Amygdala (tissue), 56 donors: ENCODE measurements at places on chromosomes 7 and 10.

GRCh38 chr7:29405891-29406290 lies 157.7 kb upstream of the PRR15 start:
- DNase-seq = no peak

- no peak for DNase-seq
Measured at GRCh38 chr10:6607182-6607581, 27.1 kb upstream of the PRKCQ start.

- no peak for DNase-seq
Measured at GRCh38 chr10:114399576-114399975, 4.7 kb downstream of the AFAP1L2 start.

GRCh38 chr7:132221356-132221755 lies 354.9 kb downstream of the PLXNA4 start:
- DNase-seq = no peak

- no peak for DNase-seq
Measured at GRCh38 chr7:142855756-142856564, 1.1 kb downstream of the EPHB6 start.

DNA sequence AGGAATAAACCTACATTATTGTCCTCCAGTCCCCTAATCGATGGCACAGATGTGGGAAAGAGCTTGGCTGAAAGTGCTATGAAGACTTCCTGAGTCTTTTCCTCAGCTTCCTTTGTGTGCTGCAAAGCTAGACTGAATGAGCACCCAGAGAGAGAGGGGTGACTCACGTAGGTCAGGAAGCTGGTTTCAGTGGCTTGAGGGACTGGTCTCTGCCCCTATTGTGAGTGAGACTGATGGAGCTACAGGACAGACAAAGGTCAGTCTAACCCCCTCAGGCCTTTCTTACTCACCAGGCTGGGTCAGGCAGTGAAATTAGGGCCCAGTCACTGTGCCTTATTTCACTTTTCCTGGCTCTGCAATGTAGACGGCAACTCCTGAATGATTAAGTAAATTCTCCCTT lies 171.1 kb upstream of the GRB10 start:
- no peak for DNase-seq

- no peak for DNase-seq
Measured at GRCh38 chr10:650441-650851, 39.0 kb downstream of the DIP2C start.

GRCh38 chr7:45240273-45240771 lies 82.7 kb downstream of the RAMP3 start:
- no peak for DNase-seq

- no peak for DNase-seq
Measured at GRCh38 chr7:128059143-128059988, 28.1 kb upstream of the LRRC4 start.

DNA sequence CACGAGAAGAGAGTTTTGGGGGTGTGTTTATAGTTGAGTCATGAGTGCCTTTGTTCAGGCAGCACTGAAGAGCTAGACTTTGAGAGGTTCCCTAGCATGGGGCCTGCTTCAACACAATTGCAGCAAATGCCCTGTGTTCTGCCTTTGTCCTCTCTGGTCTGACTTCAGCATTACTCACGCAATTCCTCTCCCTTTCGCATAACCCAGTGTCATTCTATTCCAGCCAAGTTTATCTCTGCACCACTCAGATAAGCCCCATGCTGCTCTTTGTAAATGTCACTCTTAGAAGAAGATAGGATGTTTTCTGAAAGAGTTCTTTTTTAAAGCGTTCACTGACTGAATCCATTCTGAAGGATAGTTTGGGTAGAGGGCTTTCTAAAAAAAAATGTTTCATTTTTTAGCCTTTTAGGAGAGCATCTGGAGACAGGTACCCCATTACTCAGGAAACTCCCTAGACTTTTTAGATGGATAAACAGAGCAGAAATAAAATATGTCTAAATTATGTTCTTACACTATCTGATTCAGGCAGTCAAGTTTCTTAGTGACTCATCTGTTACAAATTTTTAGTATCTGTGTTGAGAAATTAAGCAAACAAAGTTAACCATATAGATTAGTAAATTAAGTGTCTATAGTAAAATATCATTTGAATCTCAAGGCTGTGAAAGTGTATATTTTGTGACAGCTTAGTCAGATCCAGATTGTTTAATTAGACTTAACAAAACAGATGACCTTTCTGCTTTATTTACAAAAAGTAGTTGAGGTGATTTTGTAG lies 318.5 kb downstream of the GPR158 start:
- no peak for DNase-seq

GRCh38 chr10:74521526-74521925 lies 304.9 kb upstream of the KAT6B start:
- no peak for DNase-seq

DNA sequence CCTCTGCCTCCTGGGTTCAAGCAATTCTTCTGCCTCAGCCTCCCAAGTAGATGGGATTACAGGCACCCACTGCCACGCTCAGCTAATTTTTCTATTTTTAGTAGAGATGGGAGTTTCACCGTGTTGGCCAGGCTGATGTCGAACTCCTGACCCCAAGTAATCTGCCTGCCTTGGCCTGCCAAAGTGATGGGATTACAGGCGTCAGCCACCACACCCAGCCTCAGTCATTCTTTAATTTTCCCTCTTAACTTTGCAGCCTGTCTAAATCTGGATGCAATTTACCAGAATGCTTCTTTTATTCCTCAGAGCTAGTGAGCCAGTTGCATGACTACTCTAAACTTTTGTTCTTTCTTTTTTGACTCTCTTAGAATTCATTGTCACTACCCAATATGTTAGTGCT lies 90.5 kb upstream of the CSTF2T start:
- no peak for DNase-seq

DNA sequence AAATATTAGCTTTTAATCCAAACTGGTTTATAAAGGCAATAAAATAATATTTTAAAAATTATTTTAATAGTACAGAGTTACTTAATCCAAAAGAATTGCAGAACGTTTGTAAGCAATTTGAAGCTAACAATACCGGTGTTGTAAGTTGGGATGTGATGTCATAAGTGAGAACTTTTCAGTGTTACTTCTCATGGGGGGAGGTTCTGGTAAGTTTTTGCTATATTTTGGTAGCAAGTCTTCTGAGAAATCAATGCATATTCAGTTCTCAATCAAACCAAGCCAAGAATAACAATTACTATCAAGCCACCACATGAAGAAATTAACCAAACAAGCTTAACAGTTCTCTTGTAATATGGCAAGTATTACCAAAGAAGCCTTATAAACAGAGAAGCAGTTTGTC lies 147.1 kb upstream of the ASAH2 start:
- no peak for DNase-seq

DNA sequence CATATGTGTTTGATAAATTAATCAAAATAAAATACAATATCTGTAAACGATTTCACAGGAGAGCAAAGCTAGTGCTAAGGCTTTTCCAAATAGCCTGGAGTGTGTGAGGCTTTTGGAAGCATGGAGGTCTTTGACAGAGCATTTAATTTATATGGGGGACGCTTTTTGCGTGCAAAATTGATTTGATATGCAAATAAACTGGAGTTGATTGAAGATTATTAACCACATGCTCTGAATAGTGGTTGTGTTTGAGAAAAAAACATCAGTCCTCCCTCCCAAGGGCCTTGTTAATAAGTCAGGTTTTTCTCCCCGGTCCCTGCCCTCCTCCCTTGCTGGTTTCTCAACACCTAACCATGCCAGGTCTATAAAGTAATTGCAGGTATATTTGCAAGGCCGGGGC lies 85.1 kb upstream of the FGFR2 start:
- no peak for DNase-seq

GRCh38 chr10:53479365-53479764 lies 706.8 kb upstream of the MBL2 start:
- no peak for DNase-seq

DNA sequence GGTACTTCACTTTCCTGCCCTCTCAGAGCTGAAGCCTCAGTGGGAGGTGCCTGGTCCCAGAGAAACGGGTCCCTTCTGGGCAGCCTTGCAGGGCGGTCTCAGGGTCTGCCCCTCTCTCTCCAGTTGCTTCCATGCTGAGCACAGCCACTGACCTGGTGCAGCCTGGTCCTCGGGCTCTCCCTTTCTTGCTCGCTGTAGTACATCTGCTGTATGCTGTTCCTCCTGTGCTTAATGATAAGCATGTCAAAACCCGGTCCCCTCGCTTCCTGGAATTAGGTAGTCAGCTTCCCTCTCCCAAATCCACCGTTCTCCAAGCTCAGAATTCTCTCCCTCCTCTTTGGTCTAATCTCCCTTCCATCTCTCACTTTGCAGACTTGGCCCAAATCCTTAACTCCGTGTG lies 11.0 kb upstream of the HPS1 start:
- DNase-seq = no peak

DNA sequence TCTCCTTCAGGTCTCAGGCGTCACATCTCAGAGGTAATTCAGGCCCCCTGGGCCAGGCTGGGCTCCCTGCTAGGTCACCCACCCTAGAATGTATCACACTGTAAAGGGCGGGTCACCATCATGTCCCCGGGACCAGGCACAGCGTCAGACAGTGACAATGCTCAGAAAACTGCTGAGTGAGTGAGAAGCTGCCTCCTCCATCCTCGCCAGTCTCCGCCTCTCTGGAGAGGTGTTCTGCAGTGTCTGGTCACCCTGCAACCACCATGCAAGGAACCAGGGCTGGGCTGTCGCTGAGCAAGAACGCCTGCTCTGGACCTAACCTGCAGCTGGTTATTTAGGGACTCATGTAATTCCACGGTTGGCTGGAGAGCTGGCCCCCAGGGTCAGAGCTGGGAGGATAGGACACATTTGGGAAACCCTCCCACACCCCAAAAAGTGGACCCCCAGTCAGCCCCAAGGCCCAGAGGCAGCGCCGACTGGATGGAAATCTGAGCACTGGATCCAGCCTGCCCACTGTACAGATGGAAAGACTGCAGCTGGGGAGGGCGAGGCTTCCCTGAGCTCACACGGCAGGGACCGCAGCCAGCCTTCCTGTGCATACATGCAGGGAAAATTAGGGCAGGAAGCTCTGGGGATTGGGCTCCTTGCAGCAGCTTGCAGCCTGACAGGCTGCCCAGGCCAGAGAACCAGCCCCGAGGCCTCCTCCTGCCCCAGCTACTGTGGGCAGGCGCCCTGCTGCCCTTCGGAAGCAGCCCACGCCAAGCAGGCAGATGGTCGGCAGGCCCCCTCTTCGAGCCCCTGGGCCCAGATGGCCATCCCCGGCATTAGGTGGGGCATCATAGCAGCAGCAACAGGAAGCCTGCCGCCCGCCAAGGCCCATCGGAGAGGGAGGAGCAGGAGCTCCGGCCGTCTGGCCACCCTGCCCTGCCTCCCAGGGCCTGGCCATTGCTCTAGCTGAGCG lies 105.4 kb upstream of the ZMIZ1 start:
- no peak for DNase-seq

DNA sequence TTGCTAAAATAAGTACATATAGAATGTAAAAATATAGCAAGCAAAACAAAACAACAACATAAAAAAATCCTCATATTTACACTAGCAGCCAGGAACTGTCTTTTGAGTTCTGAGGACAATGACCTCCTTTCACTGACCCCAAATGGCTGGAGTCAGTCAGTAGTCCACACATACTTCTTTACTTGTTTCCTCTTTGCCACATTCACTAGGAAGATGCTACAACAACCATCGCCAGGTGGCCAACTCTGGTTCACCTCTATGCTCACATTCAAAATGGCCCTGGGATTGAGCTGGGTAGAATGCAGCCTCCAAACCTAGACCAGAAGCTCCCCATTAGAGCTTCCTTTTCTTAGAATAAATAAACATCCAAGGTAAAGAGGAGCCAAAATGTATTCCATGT lies 356.2 kb downstream of the PLXNA4 start:
- no peak for DNase-seq

- no peak for DNase-seq
Measured at GRCh38 chr7:142408794-142409193, 150.9 kb upstream of the PRSS58 start.

DNA sequence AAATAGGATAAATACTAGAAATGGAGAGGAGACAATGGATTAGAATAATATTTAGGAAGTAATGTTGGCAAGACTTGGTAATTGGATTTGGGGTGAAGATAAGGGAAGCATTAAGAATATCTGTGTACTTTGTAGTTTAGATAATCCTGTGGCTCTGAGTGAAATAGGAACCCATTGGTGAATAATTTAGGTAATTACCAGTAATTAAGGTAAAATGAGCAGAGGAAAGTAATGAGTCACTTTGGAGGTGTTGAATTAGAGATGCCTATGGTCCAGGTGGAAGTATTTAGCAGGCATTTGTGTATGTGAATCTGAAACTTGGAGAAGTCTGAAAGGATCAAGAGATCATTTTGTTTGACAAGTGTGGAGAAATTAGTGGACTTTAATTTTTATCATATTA lies 5.7 kb downstream of the C1GALT1 start:
- no peak for DNase-seq

DNA sequence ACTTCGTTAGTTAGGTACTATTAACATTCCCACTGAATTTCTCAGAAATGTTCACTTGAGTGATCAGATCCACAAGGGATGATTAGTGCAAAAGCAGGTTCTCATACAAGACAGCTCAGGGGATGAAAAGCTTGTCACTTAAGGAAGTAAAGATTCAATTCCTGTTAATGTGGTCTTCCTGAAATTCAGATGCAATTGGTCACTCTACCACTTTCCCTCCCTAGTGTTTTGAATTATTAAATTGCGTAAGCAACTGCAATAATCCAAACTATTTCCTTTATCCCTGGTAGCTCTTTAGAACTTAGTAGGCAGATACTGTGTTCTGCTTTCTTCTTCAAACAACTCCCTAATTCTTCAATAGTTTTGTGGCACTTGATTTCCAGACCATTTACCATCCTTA lies 121.4 kb downstream of the MAGI2 start:
- no peak for DNase-seq

DNA sequence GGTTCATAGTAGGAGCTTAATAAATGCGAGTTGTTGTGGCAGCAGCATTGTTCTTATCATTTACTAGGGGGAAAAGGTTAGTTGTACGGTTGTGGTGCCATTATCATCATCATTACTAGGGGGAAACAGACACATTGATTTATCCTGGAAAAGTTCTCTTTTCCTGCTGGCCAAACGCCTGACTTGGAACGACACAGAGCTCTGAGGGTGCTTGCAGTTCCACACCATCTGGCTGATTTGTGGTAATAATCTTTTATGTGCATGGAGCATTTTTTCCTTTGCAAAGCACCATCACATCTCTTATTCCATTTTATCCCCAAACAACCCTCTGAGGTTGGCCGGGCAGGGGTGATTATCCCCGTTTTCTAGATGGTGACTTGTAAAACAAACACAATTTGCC lies 219.4 kb downstream of the BUB3 start:
- no peak for DNase-seq

GRCh38 chr7:29500719-29501118 lies 62.9 kb upstream of the PRR15 start:
- no peak for DNase-seq

DNA sequence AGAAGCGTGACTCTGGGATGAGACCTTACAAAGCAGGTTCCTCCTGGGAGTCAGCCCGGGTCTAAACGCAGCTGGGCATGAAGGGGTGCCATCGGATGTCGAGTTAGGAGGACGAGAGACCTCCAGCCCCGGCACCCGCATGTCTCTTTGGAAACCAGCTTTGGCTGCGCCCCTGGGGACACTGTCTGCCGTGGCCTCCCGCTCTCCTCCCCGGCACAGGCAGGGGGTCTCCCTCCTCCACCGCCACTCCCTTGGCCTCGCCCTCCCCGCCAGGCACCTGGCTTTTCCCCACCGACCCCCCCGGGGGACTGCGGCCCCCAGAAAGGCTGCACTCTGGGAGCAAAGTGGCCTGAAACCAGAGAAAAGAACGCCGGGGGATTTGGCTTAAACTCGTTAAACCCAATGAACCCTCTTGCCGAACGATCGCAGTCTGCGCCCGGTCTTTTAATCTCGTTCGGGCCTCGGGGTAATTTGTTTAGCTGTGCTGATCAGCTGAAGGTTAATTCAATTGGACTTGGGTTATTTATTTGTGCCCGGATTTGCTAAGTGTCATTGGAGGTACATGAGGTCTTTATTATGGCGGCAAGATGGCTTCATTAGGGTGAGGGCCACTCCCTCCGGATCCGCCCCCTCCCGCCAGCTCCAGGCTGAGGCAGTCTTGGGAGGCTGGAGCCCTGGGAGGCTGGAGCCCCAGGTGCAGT lies 16.4 kb upstream of the PSMG3 start:
- DNase-seq = no peak
